ENCODE measurements at places on chromosomes 5 and 9. TPM values are rescaled to one million over a fixed set of nuclear protein-coding genes. Genes with fewer than 3 reads are reported as not detected.

GRCh38 chr5:116242343-116242742 is 157.5 kb downstream of the COMMD10 start:
- no peak overlapping the region for H3K27ac ChIP-seq
- no peak overlapping the region for H3K4me3 ChIP-seq
- DNase-seq = no peak
- no peaks in the 10 kb centered on the region for H3K36me3 ChIP-seq
- H3K4me1 ChIP-seq = no peaks in the 10 kb centered on the region
- H3K27me3 ChIP-seq = no peaks in the 10 kb centered on the region

The SUSD3 gene
- 5.8 TPM for total RNA-seq

- DNase-seq = no peak
- H3K27me3 ChIP-seq = no peaks in the 10 kb centered on the region
- no peaks in the 10 kb centered on the region for H3K36me3 ChIP-seq
- peaks cover 4% of the 10 kb centered on the region for H3K4me1 ChIP-seq
Observed at GRCh38 chr5:57386958-57387357, 95.7 kb downstream of the ACTBL2 start.

The NR5A1 gene
- not detected for total RNA-seq

The ARSI gene
- total RNA-seq = 7.2 TPM
